ENCODE measurements at places on chromosomes 3 and 15.
A peak's percentile ranks its signal among the peaks of the same experiment; 100 is the strongest.

DNA sequence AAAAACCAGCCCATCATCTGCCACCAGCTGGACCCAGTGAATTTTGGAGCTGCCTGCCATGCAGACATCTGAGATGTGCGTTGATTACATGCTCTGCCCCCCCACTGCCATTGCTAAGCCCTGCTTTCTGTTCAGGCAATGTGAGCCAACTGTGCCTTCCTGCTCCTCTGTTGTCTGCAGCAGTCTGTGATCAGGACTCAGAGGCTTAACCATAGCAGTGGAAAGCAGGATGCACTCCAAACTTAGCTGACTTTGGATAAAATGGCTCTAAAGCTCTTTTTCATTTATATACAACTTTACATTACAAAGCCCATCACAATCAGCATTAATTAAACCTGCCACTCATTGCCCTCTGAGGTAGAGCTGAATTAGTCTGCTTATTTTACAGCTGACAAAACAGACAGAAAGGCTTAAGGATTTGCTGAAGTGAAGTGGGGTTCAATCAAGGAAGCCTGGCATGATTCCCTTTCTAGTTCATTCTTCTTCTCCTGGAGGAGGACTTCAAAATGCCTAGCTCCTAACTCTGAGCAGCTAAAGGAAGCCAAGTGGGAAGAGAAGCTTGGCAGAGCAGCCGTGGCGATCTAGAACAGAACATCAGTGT is 15.7 kb upstream of the RPS27L start:
- DNase-seq: no peak

DNA sequence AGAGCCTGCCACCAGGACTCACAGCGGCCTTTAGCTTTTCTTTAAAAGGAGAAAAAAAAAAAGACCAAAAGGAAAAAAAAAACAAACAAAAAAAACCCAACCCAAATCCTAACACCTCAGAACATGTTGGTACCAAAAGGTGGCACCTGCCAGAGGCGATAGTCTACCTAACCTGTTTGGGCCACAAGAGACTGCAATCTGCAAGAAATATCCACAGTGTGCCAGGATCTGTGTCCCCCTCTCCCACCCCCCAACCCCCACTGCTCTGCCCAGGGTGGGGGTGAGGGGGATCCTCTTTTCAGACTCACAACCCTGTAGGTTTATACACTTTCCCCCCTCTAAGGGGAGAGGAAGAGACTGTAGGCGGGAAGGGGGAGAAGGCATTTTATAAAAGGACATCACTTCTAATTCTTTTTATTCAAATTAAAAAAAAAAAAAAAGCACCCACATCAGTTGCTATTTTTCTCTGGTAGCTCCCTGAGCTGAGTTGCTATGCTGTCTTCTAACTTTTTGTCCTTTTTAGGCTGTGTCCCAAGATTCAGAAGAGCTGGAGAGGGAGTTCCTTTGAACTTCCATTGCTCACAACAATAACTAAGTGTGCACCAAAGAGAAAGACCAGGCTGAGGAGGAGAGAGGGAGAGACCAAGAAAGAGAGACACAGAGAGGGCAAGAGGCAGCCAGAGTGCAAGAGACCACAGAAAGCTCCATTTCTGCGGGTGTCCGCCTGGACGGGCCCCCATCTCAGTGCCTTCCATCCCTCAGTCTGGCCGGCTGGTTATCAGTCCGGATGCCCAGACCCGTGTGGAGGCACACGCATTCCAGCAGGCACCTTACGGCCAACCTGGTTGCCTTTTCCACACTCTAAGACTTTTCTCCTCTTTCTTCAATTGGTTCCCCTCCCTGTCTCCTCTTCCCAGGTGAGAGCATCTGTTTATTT is 48.9 kb downstream of the TLE3 start:
- DNase-seq: no peak

GRCh38 chr3:123336441-123336851 is 112.4 kb downstream of the ADCY5 start:
- no peak for DNase-seq

- DNase-seq: no peak
These were observed 36.7 kb downstream of the RASGRF1 start for GRCh38 chr15:79053894-79054293.

DNA sequence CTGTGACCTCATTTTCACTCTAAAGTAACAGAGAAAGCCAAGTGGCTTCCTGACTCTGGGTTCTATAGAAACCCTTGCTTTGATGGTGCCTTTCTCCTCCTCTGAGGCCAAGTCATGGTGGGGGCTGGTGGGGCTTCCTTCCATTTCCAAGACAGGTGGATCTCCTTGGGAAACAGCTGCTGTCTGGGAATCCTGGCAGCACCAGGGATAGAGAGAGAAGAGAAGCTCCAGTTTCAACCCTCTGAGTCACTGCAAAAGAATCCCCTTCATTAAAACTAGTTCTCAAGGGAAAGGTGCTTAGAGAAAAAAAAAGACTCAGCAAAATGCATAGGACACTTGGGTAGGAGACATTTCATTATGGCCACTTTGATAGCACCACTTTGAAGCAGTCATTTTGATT is 614.4 kb downstream of the FHIT start:
- no peak for DNase-seq

DNA sequence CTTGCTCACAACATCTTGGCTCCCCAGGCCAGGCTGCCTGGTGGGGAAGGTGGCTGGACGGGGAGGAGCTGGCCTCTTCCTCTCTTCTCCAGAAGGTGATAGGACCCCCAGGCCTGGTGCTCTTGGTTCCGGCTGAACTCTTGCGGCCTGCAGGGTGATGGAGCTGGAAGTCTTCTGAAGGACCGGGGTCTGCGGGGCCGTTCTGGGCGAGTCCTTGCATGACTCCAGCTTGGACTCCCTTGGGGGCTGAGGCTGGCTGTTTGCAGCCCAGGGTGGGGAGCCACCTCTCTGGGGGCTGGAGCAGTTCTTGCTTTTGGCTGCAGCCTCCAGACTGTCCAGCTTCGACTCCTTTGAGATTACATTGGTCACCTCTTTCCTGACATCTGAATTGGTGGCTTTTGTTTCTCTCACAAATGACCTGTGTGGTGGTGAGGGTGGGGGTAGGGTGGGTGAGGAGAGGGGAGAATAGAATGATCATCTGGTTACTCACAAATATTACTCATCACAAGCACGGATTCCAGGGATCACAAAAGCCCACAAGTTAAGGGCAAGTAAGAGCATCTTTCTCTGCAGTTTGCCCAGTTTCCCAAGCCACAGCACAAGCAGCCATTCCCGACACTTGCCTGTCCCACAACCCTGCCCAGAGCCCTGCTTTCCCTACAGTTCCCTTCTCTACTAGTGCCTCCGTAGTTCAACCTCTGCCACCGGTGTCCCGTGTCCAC is 149.1 kb upstream of the HACD2 start:
- DNase-seq: no peak

DNA sequence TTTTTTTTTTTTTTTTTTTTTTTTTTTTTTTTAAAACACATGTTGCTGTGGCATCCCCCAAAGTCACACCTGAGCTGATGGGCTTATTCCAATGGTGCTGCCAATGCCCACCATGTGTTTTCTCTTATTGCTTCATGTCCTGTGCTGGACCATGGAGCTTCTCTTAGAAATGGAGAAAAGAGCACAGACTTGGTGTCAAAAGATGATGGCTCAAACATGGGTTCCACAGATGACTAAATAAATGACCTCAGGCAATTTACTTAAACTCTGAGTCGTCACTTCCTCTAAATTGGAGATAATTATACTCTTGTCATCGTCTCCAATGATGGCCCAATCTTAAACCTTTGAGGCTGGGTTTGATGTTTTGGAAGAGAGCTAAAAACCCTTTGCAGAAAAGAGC is 28.1 kb downstream of the CHST2 start:
- DNase-seq: no peak

DNA sequence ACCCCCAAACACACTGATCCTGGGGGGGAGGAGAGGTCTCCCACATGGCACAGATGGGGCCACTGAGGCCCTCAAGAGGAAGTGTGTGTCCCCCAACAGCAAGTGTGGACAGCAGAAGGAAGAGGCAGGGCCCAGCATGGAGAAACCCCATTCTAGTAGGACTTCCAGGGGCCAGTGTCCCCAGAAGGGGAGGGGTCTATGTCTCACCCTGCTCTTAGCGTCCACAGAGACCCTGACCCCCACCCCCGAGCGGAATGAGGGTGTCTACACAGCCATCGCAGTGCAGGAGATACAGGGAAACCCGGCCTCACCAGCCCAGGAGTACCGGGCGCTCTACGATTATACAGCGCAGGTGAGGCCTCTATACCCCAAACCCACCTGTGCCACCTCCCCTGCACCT is 35.3 kb downstream of the TSPAN3 start:
- DNase-seq: peak; percentile 10

GRCh38 chr15:80969316-80969715 is 20.3 kb downstream of the MESD start:
- DNase-seq: no peak

Data from stimulated activated naive CD8-positive, alpha-beta T cell treated with anti-CD3 and anti-CD28 coated beads, Interleukin-15, amount 100 ng/mL, for 72 hours (primary cell).